RPMI7951 (cell line): ENCODE measurements at places on chromosomes 3 and 15. TPM values are rescaled to one million over a fixed set of nuclear protein-coding genes. Genes with fewer than 3 reads are reported as not detected.

PAK6 gene
- 7.9 and 9.5 TPM in 2 replicates for total RNA-seq

- no peak for DNase-seq
Measured at GRCh38 chr15:26996250-26996649, 25.3 kb downstream of the GABRG3 start.

DNA sequence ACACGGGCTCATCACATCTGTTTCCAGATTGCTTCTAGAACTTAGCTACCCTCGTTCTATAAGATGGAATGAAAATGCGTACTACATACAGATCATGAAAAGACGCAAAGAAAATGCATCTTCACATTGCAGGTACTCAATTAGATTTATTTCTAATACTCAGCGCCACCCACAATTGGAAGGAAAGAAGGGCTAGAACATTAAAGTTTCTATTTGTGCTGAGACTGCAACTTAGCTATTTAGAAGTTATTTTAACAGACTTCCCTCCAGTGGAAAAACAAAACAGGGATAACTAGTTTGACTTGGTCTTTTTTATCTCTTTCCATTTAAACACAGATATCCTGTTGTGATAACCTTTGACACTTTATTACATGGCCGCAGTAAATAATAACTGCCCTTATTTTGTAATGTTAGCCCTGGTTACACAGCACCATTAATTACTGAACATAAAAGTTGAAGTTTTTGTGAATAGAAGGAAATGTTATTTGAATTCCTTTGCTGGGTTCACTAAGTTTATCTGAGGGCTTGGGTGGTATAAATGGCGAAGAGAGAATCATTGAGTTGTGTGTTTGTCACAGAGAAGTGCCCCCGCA, 86.9 kb upstream of the SLC25A26 start:
- DNase-seq: no peak

DNA sequence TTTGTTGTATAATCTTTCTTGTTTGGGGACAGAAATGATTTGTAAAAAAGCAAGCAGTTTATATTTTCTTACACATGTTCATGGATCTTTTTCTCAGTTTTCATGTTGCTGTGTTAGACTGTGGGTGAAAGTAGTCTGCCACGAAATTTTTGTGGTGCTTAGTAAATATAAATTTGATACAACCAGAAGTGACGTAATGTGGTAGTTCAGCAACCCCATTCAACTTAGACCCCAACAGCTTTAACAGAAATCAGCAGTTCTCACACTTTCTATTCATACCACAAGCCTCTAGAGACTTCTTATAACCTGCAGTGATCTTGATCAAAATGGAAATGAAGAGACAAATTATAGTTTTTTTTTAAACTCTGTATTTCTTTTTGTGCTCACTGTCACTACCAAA, 120.2 kb upstream of the IGSF10 start:
- no peak for DNase-seq

C2CD4A gene
- not detected in 2 replicates for total RNA-seq

DNA sequence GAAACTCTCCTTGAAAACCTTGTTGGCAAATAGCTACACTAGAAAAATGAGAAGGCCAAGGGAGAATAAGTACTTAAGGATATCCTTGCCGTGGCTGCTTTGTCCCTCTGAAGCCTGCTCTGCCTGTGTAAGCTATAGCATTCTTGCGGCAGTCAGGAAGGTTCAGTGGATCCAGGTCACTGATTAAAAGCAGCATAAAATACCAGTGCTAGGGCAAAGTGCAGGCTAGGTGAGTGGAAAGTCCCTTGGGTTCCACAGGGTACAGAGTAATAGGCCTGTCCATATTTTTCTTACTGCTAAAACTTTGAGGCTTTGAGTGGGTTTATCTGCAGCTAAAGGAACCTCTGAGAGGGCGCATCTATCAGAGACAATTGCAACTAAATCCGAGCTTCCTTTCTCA, 10.3 kb downstream of the CXCR6 start:
- DNase-seq: no peak

NMNAT3 gene
- total RNA-seq: 0.29 and 1.9 TPM in 2 replicates

GRCh38 chr15:29938361-29939335, 116.4 kb upstream of the TJP1 start:
- peak; percentile 62 for DNase-seq

DNA sequence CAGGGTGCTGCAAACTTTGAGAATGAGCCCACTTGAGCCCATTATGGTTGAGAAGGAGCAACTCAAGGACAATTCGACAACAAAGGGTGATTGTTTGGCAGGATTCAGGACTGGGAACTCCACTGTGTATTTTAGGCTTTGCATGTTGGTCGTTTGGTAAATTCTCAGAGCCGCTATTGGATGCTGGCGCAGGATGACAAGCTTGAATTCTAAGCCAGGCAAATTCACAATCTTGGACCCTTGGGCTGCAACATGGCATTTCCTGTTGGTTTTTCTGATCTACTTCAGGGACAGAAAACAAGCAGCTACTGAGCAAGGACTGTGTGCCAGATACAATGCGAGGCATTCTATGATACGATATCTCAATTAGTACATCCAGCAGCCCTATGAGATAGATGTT, 82.8 kb downstream of the RYR3 start:
- no peak for DNase-seq

DNA sequence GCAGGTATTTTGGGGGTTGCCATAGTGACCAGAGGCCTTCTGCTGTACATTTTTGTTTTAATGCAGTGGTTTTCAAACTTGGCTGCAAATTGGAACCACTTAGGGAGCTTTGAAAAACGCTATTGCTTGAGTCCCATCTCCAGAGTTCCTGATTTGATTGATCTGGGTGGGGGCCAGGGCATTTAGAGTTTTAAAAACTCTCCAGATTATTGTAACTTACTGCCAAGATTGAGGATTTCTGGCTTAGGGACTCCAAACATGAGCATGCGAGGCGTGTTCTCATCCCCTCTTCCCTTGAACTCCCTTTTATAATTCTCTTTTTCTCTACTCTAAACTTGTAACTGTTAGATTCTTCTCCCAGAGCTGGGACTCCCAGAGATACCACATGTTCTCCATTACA, 340.8 kb upstream of the SUCLG2 start:
- DNase-seq: no peak

GRCh38 chr3:56111606-56112304, 356.5 kb downstream of the ERC2 start:
- DNase-seq: no peak

RFTN1 gene
- 97.6 and 120 TPM in 2 replicates for total RNA-seq

SCAANT1 gene
- not detected in 2 replicates for total RNA-seq

DNA sequence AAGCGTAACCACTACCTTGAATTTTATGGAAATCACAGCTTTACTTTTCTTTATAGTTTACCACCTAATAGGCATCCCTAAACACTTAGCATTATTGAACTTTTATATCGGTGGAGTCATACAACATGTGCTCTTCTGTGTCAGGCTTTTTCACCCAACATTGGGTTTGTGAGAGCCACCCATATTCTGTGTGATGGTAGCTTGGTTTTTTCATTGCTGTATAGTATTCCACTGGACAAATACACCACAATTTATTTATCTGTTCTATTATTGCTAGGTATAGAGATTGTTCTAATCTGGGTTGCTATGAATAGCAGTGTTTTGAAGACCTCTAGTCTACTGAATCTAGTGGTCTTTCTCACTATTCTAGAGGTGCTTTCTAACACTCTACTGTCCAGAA, 31.6 kb upstream of the ATP1B3 start:
- no peak for DNase-seq

DNA sequence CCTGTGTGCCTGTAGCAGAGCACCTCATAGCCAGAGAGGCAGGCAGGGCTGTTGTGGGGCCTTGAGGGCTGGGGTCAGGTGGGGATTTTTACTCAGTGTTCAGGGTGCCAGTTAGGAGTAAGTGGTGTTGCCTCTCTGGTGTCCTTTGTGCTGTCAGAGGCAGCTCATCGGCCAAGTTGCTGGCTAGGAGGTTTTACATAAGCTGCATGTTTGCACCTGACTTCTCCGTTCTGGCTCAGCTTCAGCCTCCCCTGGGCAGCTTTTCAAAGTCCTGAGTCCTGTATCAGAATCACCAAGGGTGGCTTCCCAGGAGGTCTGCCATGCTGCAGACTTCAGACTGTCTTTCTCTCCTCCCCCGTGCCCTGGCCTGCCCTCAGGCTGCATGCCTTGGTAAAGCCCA, 242.6 kb upstream of the TPM1 start:
- DNase-seq: no peak

- DNase-seq: peak; percentile 38
Measured at GRCh38 chr3:177603148-177603603, 405.9 kb upstream of the TBL1XR1 start.

- no peak for DNase-seq
Measured at GRCh38 chr3:18740631-18741583, 315.8 kb upstream of the SATB1 start.
